ENCODE measurements at places on chromosomes 4 and X. TPM values are rescaled to one million over a fixed set of nuclear protein-coding genes. Genes with fewer than 3 reads are reported as not detected.

Gene PCSK1N
- total RNA-seq = 35.7 TPM

Gene SYTL4
- total RNA-seq = 3.4 TPM

DNA sequence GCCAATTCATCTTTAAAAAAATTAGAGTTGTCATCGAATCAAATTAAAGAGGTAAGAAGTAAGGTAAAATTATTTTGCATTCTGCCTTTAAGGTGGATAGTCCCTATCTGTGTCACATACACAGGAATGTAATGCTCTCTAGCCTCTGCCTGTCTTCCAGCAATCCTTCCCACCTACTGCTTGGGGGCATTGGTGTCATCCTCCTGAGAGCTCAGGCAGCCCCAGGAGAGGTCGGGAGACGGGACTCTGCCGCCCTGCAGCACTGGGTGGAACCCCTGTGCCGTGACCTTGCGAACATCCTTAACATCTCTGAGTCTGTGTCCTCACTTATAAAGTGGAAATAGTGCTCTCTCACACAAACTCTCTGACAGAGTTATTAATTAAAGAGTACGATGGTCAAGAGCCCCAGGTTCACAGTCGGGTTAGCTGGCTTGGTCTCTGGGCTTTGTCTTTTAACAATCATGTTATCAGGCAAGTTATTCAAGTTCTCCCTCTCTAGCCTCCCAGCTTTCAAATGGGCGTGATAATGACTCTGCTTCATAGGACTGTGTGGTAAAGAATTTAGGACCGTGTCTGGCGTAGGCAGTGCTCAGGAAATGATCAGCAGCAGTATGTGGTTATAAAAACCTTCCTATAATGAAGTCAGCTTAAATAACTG, 10.2 kb downstream of the TLR3 start:
- no peak for DNase-seq

Gene GAGE13
- total RNA-seq = not detected

- DNase-seq = no peak
Observed at GRCh38 chr4:14965071-14965470, 37.2 kb upstream of the CPEB2 start.

Gene ADH6
- total RNA-seq = not detected

- no peak for DNase-seq
Observed at GRCh38 chrX:19748896-19749680, 138.3 kb downstream of the SH3KBP1 start.

Gene MAGEA1
- total RNA-seq = not detected

GRCh38 chr4:165208221-165208652, 876 bp downstream of the KLHL2 start:
- DNase-seq = peak; percentile 21

Gene DCTD
- total RNA-seq = 32.7 TPM

DNA sequence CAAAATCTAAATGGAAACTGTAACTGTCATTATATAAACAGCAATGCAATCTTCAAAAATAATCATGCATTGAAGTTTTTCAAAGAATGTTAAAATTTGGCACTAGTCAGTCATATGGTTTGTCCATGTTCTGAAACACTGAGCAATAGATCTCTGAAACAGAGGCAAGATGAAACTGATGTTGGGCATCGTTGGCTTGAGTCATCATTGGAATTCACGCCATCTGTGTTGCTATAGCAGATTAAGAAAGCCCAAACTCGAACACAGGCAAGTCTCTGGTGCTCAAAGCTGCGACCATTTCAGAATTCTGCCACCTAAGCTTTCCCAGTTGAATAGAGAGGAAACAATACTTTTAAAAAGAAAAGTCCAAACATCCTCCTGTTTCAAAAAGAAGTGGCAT, 114.1 kb upstream of the PPARGC1A start:
- no peak for DNase-seq

Gene PARM1
- total RNA-seq = 63.6 TPM

Gene WDR13
- 48.5 TPM for total RNA-seq

GRCh38 chr4:189845145-189845846, 95.4 kb upstream of the FRG1 start:
- DNase-seq = no peak

Gene PABPC5
- 11.0 TPM for total RNA-seq

DNA sequence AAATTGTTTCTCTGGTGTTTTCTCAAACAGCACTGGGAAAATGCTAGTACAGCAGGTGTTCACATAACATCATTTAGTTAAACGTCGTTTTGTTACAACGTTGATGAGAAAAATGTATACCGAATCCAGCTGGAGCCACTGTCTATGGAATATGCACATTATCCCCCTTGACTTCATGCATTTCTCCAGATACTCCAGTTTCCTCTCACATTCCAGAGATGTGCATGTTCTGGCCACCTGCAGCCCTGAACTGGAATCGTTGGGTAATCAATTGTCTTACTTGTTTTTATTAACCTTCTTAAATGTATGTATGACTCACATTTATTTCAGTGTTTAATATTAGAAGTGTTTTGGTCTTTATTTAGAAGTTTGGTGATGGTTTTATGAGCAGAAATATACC, 18.4 kb upstream of the ODAM start:
- no peak for DNase-seq

DNA sequence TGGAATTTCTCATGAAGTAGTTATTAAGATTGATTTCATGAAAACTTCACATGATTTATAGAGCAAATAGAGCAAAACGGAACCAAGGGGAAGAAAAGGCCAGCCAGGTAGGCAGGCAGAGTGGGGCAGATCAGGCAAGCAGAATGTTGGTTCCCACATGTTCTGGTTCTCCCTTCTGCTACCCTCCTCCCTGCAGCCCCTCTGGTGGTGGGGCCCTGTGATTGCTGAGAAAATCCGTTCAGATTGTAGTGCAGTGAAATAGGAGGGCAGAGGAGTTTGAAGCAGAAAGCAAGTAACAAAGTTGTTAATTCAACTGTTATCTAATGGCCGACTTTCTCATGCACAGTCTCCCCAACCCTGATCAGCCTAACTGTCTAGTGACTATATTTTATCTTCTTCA, 185.3 kb downstream of the MID1IP1 start:
- DNase-seq = no peak

Gene NPY2R
- total RNA-seq = 0.91 TPM

- no peak for DNase-seq
Observed at GRCh38 chr4:84666439-84666838, 83.5 kb downstream of the CDS1 start.

DNA sequence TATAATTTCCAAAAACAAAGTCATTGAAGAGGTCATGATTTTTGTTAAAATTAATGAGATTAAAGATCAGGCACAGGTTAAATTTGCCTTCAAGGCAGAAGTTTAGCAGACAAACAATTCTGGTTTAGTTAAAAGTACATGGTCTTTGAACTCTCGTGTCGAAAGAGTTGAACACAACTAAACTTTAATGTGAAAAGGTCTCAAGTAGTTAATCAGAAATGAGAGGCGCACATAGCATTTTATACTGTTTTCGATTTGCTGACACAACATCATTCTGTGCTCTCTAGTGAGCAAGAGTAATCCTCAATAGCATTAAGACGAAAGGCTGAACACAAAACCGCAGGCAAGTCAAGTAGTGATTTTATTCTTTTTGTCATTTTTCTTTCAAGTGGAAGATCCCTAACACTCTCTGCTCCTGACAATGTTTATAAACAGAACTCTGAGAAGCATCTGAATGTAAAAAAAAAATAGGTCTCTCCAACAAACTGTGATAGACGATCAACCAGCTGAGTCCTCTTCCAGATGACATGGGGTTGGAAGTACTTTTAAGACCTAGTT, 49.8 kb downstream of the SH3RF1 start:
- DNase-seq = no peak

- DNase-seq = no peak
Observed at GRCh38 chr4:80307183-80307735, 28.3 kb upstream of the CFAP299 start.

DNA sequence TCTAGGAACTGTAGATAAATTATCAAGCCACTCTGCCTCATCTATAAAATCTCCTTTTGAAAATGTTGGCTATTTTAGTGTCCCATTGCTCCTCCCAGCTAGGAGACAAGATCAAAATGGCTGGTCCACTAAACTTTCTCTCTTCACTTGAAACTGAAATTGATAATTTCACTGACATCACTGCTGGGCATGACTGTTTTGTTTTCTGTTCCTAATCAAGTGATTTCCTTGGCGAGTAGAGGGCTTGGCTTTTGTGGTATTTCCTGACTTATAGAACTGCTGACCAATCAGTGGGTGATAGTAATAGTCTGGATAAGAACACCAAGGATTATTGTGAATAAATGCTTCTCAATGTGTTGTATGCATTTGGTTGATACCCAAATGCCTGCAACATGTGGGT, 2152.9 kb downstream of the ARAP2 start:
- DNase-seq = no peak

Gene PHEX
- 0.82 TPM for total RNA-seq

Gene MGARP
- total RNA-seq = 0.73 TPM

GRCh38 chrX:63561425-63561824, 210.3 kb upstream of the SPIN4 start:
- peak; percentile 2 for DNase-seq

- no peak for DNase-seq
Observed at GRCh38 chr4:89404530-89404929, 96.9 kb upstream of the GPRIN3 start.

Gene PASD1
- not detected for total RNA-seq

GRCh38 chr4:70533791-70534190, 15.4 kb downstream of the AMTN start:
- no peak for DNase-seq

GRCh38 chr4:20281453-20281852, 29.7 kb downstream of the SLIT2 start:
- no peak for DNase-seq

GRCh38 chr4:132809298-132810032, 339.6 kb upstream of the PCDH10 start:
- DNase-seq = no peak

Gene STOX2
- total RNA-seq = 44.2 TPM

DNA sequence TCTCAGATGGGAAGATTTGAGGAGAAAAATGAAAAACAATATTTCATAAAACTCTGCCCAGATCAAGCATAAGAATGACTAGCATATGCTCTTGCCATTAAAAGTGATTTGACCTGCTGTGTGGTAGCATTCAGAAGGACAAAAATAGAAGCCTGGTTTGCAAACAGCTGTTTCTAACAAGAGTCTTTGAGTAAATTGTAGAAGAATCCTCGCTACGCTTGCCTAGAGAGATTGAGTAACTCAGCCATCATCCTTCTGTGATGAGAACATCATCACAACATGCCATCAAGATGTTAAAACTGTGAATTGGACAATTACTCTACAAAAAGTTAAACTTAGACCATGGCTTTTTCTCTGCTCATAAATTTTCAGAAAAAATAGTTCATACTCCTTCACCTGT, 168.9 kb upstream of the PUDP start:
- no peak for DNase-seq

Gene PDHA1
- 68.6 TPM for total RNA-seq

- DNase-seq = no peak
Observed at GRCh38 chr4:72827968-72828367, 241.5 kb downstream of the COX18 start.

DNA sequence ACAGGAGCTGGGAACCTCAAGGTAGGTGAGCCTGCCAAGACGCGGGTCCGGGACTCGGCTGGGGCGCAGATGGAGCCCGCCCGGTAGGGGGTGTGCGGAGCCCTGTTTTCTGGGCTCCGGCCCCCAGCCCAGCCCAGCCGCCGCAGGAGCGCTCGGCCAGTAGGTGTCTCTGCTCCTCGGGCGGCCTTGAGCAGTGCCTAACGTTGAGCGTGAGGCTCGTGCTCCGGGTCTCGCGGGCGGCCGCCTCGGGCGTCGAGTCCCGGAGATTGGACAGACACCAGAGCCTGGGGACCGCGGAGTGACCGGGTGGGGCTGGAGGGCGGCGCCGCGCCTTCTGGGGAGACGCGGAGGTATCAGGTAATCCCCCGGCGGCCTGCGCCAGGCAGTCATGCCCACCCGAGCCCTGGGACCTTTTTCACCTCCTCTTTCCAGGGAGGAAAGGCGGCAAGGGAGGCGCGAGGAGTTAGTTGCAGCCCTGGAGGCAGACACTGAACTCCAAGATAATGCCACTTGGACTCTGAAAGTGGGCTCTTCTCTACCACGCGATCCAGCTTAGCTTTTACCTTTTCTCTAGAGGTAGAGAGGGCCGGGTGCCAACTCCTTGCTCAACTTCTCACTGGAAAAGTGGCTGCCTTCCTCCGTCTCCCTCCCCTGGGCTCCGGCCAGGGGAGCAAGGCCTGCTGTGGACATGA, 14.5 kb upstream of the FGG start:
- DNase-seq = no peak

Gene CCNQ
- 9.5 TPM for total RNA-seq

DNA sequence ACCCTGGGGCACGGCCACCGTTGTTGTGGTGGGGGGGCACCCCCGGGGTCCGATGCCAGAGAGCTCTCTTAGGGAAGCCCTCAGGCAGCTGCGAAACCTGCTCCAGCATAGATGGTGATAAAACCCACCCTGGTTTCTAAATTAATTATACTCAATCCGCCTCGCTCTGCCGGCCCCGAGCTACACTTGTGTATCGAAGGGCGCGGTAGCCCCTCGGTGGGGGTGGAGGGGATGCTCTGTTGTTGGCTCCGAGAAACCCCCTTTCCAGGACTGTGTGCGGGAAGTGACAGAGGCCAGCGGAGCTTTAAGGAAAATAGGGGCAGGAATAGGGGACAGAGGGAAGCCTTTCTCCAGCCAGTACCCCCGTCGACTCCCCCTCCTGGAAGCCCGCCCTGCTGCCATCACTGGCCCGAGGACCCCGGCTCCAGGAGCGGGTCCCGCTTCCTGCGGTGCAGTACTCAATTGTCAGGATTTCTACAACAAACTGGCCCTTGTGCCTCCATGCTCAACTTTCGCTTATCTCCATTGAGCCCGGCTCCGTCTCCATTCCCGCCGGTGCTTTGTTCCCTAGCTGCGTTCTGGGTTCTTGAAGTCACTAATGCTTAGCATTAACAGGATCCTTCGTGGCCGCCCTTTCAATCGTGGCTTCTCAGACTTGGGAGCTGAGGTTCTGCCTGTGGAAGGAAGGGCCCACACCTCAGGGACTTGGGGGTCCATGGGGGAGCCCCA, 408.2 kb downstream of the BCOR start:
- DNase-seq = no peak

GRCh38 chr4:182513587-182514291, 270.5 kb downstream of the TENM3 start:
- DNase-seq = no peak

DNA sequence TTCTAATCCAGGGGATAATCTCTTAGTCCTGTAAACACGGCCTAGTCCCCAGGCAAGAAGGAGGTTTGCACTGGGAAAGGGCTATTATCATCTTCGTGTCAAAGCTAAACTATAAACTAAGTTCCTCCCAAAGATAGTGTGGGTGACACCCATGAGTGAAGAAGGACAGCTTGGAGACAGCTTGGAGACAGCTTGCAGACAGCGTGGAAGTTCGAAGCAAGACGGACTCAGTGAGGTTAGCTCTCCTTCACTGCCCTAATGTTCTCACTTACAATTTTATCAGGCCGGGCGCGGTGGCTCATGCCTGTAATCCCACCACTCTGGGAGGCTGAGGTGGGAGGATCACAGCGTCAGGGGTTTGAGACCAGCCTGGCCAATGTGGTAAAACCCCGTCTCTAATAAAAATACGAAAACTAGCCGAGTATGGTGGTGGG, 19.2 kb upstream of the PLCXD1 start:
- DNase-seq = no peak

- DNase-seq = no peak
Observed at GRCh38 chr4:3864742-3865721, 98.8 kb downstream of the ADRA2C start.

GRCh38 chr4:96012687-96013086, 172.8 kb downstream of the PDHA2 start:
- DNase-seq = no peak

- no peak for DNase-seq
Observed at GRCh38 chr4:7255488-7255881, 63.1 kb downstream of the SORCS2 start.

GRCh38 chr4:184850018-184850417, 24.2 kb upstream of the ACSL1 start:
- DNase-seq = no peak

All from cerebellum (tissue), 4 donors.